Esophagus mucosa (tissue), 1 donor: ENCODE measurements at places on chromosomes 12 and 14.

GRCh38 chr14:100677554-100678468, 48.9 kb upstream of the DLK1 start:
- ATAC-seq, result peak; percentile 22

DNA sequence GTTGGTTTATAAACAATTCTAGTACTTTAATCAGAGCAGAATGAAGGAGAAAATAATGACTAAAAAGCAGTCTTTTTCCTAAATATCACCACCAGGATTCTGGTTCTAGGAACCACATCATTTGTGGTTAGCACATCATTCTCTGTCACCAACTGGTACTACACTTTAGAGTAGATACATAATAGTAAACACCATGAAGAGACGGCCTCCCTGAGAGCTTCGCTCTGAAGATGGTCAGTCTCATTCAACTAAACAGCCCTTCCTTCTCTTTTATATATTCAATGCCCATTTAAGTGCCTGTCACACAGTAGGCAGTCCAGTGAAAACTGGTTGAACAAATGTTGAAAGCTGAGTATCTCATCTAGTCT, 10.9 kb downstream of the SLC38A2 start:
- ATAC-seq, result no peak

DNA sequence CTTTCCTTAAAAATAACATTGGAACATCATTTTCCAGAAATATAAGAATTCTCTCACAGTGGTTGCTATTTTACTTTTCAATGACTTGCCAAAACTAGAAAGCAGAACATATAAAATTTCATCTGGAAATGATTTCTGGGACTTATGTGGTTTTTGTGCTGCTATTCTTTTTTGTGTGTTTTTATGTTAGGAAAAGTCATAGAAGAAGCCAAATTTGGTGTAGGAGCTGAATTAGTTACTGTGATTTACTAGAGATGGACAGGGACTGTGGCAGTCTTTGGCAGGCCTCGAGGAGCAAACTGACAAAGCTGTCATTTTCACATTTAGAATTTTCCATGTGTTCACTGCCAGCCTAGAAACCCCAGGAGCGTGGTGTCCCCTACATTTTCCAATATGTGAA, 38.3 kb upstream of the LDHB start:
- no peak for ATAC-seq

DNA sequence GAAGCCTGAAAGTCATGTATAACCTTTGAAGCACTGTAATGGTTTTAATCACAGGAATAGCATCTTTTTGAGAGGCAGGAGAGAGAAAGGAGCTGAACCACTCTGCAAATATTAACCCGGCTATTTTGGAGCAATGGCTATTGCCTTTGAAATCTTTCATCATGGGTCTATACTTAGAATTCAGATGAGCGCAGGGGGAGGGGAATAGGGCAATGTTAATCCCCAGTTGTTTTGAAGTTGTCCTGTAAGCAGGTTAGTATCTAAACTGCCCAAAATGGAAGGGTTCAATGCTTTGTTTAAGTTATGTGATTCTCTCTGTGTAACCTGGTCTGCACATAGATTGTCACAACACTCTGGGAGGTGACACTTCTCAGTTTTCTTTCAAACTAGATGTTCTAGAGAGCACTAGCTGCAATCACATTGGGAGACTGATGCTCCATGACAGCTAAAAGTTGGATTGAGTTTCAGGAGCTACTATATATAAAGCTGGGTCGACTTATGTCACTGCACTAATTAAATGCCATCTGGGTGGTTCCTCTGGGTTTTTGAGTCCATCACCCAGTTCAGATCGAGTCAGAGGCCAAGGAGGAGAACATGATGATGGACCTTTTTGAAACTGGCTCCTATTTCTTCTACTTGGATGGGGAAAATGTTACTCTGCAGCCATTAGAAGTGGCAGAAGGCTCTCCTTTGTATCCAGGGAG, at the start of gene MYF6:
Gene MYF6, plus strand, starts transcription at position 509 of the 704 bp plus-strand sequence. Its CDS starts 86 bp downstream, at position 595.
- no peak for ATAC-seq

GRCh38 chr14:28870033-28870564, 103.5 kb downstream of the FOXG1 start:
- no peak for ATAC-seq

GRCh38 chr14:76812093-76812421, 625 bp downstream of the ANGEL1 start:
- no peak for ATAC-seq

DNA sequence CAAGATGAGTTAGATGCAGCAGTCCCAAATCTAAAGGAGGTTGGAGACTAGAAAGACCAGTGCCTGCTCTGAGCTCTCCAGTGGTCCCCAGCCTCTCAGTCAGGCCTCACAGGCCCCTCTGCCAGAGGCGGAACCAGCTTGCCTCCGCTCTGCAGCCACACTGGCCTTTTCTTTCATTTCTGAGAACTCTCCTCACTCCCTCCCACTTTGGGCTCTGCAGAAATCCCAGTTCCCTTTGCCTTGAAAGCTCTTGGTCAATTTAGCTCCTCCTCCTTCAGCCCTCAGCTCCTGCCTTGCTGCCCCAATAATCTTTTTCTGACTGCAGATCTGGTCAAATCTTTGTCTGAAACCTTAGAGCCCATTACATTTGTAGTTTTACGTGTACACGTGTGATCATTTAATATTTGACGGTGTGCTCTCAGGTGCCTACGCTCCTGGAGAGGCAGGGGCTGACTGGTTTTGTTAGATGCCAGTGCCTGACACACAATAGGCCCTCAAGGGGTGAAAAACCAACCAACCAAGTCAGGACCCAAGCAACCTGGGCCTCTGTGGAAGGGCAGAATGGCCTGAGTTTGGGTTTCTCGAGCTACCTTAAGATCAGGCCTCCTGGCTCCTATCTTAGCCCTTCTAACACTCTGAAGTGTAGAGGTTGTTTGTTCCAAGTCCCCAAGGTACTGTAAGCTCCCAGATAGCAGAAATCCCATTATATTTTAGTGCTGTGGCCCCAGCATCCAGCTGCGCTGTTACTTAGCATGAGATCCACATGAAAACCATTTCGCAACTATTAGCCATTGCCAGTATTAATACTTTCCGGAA, 1.1 kb upstream of the NUDT4 start:
- no peak for ATAC-seq

DNA sequence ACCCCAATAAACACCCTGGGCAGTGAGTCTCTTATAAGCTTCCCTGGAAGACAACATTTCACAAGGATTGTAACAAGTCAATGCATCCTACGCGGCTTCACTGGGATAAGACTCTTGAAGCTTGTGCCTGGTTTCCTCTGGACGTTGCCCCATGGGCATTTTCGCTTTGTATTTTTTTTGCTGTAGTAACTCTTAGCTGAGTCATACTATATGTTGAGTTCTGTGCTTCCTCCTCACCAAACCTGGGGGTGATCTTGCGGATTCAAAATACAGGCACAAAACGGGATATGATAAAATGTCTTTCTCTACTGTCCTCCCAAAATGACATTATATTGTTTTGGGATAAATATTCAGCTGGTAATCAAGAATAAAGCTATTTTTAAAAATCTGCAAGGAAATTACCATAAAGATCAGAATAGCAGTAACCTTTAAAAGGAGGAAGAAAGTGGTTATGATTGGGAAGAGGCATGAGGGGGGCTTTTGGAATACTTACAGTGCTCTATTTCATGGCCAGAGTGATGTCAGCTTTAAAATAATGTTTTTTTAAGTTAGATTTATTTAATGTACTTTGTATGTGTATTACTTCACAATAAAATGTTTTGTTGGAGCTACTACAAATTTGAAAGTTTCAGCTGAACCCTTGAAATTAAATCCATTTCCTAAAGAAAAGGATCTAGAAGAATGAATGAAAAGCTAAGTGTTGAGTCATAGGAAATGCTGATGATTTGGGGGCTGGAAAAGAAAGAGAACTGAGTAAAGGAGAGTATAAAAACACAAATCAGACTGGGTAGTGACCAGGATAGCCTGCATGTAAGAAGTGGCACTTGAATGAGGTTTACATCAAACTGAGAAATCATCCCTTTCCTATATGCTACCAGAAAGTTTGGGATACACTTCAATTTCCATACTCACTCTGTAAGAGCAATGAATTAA, 14.7 kb downstream of the BTBD7 start:
- peak; percentile 53 for ATAC-seq

DNA sequence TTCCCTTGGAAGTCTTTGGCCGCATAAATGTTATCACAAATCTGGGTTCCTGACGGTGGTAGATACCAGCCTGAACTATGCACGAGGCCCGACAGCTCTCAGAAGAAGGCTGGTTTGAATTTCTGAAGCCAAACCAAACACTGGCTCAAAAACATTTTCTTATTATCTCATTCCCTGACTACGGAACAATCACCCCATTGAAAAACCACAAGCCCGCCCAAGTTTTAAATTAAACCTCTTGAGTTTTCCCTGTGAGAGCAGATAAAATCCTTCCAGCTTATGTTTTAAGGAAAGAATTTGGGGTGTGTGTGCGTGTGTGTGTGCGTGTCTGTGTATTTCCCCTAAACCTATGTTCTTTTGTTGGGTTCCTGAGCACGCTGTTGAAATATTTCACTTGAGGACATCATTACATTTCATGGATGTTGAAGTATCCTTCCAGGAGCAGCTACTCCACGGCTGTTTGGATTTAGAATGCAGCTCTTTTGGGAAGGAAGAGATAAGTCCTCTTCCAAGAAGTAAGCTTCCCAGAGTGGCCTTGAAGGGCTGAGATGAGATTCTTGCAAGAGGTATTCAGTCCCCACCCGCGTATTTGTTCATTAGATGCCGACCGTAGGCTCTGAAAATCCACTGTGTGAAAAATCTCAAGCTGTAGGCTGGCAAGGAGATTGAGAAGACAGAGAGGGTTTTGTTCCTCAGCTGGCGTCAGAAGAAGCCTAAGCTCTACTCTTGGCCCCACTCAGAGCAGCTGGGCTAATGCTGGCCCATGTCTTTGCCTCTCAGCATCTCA, 131.0 kb upstream of the NCOR2 start:
- no peak for ATAC-seq
